ENCODE measurements at places on chromosomes 16 and 17.

GRCh38 chr17:72479113-72479512 lies 358.3 kb downstream of the SOX9 start:
- DNase-seq = no peak

GRCh38 chr17:39597372-39598046 lies 10.2 kb downstream of the NEUROD2 start:
- peak; percentile 25 for DNase-seq

DNA sequence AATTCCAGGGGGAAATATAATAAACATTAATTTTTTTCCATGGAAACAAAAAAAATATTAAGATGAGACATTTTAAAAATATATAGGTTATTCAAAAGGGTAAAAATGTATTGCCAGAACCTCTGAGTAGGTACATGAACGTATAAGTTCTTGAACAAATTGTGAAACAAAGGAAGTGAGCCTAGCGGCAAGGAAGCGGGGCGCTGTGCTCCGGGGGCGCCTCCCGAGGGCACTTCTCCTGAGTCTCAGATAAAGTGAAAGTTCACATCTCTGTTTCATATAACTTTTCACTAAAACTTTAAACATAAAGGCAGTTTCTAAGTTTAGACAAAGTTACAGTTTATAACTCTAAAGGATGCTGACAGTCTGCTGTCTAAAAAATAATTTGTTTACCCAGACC lies 52.3 kb downstream of the TNRC6C start:
- DNase-seq = no peak

DNA sequence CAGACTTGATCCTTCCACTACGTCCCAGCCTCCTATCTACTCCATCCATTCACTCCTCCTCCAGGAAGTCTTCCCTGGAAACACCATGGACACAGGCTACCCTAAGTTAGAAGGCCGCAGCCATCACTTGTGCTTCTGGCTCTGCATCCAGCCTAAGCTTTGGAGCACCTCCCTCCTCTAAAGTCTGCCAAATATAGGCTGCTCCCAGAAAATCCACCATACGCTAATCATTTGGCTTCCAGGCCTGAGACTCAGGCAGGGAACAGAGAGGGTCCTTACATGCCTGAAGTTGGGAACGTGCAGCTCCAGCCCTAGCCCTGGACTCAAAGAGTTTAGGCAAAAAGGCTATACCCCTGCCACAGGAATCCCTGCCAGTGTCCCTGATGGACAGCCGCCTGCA lies 6.7 kb downstream of the PCGF2 start:
- DNase-seq = no peak

- no peak for DNase-seq
Observed at GRCh38 chr17:48052956-48053757, 5.0 kb downstream of the NFE2L1 start.

- DNase-seq = peak; percentile 54
Observed at GRCh38 chr16:3101841-3102470, 2.9 kb upstream of the ZSCAN10 start.

GRCh38 chr17:81499601-81499970 lies 13.0 kb downstream of the ACTG1 start:
- no peak for DNase-seq

DNA sequence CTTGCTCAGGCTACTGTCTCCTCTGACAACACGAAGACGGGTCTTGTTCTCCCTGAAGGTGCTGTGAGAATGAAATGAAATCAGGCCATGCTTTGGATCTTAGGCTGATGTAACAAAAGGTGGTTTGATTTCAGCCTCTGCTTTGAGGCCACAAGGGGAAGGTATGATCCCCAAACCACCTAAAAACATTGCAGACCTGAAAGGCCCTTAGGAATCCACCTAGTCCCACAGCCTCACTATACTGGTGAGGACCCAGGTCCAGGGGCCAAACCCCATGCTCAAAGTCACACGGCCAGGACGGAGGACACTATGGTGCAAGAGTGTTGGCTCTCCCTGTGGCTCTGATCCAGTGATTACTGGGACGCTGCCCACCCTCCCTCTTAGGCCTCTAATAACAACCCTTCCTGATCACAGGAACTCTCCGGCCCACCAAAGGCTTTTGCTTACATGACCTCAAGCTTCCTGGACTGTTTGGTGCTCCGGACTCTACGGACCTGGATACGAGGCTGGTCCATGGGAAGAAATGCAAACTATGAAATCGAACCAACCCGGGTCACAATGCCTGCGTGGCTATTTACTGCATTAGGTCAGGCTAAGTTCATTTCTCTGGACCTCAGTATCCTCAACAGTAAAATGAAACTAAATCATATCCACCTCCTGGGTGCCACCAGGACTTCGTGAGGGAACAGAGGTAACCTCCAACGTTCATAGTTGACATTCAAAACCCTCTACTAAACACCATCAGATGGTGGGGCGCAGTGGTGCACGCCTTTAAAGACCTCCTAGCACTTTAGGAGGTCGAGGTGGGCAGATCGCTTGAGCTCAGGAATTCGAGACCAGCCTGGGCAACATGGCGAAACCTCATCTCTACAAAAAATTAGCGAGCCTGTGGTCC lies 1.5 kb downstream of the TRIM25 start:
- DNase-seq = peak; percentile 21

- no peak for DNase-seq
Observed at GRCh38 chr17:13008461-13008860, 9.4 kb downstream of the ELAC2 start.

DNA sequence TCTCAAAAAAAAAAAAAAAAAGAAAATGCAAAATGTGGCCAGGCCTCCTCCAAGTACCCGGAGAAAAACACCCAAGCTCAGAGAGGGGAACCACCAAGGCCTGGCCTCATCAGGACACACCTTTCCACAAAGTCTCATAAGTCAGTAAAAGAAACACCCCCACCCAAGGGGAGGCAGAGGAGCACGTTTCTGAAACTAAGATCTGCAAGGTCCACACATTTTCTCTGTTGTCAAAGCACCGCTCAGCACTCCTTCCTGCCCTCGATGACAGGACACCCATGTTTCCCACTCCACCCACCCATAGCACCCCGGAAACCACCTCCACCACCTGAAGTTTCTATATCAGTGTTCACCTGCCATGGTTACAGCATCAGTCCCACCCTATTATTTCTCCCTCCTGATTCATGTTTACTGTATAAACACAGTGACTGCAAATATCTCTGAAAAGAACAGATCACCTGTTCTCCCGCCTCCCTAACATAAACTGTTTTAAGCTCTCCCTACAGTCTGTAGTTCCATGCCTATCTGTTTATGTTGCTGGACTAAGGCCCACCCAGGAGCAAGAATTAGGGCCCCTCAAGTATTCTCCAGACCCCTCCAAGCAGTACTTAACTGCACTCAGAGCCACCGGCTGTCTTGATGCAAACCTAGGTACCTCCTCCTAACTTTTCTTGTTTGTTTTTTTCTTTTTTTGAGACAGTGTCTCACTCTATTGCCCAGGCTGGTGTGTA lies 2.0 kb downstream of the CORO7 start:
- DNase-seq = peak; percentile 96

DNA sequence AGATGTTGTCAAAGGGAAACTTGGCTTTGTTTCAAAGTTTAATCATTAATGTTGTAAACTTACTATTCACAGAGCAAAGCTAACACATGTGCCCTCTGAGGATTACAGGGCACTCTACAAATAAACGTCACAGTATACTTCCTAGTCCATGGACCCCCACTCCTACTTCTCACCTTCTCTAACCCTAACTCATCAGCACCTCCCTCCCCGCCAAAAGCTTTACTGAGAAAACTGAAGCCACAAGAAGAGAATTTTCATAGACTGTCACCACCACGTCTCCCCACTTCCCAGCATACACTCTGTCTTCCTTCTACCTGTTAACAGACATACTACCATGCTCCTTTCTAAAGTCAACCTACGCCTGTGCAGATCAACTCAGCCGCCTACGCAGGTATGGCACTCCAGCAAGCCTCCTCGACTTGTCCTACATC lies 29.0 kb downstream of the HELZ start:
- DNase-seq = no peak

GRCh38 chr17:61235827-61236197 lies 163.8 kb upstream of the TBX2 start:
- no peak for DNase-seq

Measured in activated CD4-positive, alpha-beta T cell treated with anti-CD3 and anti-CD28 coated beads, Interleukin-2, amount 50 U/mL, for 16 hours (primary cell).